Mucosa of gallbladder (tissue), 1 donor: ENCODE measurements at places on chromosomes 7 and 10. TPM values are rescaled to one million over a fixed set of nuclear protein-coding genes. Genes with fewer than 3 reads are reported as not detected.

- DNase-seq = no peak
These were observed 60.7 kb upstream of the NRP1 start for GRCh38 chr10:33395201-33395600.

GRCh38 chr7:137937202-137937560 lies 64.7 kb downstream of the CREB3L2 start:
- DNase-seq = no peak

GRCh38 chr7:127437837-127438236 lies 45.3 kb upstream of the ZNF800 start:
- DNase-seq = no peak

DNA sequence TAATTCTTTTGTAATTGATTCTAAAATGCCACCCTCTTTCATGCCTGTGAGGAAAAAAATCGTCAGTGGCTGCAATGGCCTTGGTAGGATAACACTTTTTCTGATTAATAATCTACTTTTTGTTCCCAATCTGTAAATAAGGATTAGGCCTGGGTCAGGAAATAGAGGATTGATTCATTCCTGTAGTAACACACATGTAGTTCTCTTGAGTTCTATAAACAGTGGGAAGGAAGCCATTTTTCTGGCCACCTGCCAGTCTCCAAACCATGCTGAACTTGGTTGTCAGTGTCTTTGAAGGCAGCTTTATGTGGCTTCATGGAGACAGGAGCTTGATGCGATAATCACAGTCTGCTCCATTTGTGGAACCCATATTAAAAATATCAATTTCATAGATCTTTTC lies 169.3 kb upstream of the NFE2L3 start:
- no peak for DNase-seq

DNA sequence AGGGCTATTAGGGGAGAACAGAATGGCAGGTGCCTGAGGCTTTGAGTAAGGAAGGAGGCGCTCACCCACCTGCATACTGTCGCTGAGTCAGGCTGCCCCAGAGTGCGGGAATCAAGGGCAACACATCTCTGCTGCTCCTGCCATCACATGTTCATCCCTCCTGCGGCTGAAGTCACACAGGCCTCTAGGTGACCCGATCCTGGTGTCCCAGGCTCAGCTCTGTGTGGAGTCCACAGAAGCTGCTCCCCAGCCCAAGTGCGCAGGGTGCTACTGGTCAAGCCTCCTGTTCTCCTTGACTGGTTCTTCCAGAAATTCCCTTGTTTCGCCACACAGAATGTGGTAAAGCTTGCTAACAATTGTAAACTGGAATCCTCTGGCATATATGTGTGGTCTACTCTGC lies 96.9 kb upstream of the IL6 start:
- DNase-seq = no peak

- DNase-seq = no peak
These were observed 1.0 kb downstream of the LRRC17 start for GRCh38 chr7:102913826-102914225.

- no peak for DNase-seq
These were observed 46.2 kb upstream of the COMTD1 start for GRCh38 chr10:75281974-75282373.

DNA sequence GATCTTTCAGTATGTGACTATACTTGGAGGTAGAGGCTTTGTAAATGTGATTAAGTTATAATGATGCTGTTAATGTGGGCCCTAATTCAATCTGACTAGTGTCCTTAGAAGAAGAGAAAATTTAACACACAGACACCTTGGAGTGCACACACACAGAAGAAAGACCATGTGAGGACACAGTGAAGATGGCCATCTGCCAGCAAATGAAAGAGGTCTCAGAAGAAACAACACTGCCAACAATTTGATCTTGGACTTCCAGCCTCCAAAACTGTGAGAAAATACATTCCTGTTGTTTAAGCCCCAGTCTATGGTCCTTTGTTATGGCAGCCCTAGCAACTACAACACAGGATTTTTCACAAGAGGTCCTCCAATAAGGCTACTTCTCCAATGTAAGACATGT lies 120.9 kb upstream of the ABCB5 start:
- DNase-seq = no peak

GRCh38 chr10:124697837-124698544 lies 46.2 kb downstream of the FAM53B start:
- no peak for DNase-seq

DNA sequence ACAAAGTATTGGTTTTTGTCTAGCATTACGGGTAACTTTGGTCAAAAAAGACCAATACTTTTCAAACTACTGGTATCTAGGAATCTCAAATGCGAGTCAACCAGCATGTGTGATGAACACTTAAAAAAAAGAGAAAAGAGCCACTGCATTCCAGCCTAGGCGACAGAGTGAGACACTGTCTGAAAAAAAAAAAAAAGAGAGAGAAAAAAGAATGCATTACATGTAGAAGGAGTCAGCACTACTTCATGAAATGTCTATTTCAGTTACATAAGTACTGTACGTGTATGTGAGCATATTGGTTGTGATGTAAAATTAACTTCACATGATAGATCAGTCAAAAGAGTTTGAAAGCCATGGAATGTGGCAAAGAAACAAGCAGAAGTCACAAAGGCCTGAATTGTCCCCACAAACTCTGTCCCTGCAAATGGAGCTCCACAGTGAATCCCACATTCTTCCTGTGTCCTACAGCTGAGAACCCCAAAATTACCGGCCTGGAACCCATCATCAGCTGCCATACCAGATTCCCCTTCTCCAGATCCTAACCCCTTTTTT lies 1.6 kb downstream of the DENND11 start:
- DNase-seq = no peak

- DNase-seq = no peak
These were observed 310.4 kb upstream of the ADARB2 start for GRCh38 chr10:2047679-2048078.

DNA sequence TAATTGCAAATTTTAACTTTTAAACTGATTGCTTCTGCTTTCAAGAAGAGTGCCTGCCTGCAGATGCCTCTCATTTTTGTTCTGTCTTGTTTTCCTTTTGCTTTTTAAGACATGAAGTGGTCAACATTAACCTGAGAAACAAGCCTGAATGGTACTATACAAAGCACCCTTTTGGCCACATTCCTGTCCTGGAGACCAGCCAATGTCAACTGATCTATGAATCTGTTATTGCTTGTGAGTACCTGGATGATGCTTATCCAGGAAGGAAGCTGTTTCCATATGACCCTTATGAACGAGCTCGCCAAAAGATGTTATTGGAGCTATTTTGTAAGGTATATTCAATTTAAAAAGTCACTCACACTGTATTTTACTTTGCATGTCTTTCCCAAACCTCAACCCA lies 8.8 kb downstream of the GSTO2 start:
- peak; percentile 67 for DNase-seq

DNA sequence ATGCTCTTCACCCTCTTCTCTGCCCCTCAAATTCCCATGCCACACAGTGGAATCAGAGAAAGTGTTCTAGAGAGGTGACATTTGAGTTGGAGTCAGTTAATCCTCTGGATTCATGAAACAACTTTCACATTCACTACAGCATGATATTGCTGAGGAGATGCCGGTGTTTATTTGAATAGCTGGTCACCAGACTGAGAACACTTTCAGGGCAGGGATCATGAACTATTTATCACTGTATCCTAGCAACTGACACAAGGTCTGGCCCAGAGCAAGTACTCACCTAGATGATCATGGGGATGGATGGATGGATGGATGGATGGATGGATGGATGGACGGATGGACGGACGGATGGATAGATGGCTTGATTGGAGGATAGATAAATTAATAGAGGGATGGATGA lies 116.7 kb upstream of the ZMIZ1 start:
- no peak for DNase-seq

- no peak for DNase-seq
These were observed 17.2 kb downstream of the SFR1 start for GRCh38 chr10:104139221-104139620.

- no peak for DNase-seq
These were observed 319.2 kb downstream of the PARD3 start for GRCh38 chr10:34495938-34496337.

DNA sequence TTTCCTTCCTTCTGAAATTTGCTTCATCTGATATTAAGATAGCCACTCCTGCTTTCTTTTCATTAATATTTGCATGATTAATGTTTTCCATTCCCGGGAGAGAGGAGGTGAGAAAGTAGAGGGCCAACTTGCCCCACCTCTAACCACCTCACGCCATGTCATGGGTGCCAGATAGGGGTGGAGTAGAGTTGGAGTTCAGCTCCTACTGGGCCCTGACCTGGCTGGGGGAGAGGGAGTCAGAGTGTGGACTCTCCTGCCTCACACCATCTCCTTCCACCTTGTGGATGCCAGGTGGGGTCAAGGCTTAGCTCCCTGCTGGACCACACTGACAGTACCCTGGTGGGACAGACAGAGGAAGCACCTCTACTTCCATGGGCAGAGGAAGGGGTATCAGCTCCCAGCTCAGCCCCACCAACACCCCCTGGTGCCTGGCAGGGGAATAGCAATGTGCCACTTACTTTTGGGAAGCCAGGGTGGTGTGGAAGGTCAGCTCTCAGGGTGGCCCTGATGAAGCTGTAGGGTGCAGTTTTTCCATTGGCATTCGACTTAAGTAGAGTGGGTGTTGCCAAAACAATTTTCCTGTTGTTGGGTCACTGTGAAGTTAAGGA lies 28.0 kb downstream of the CHST12 start:
- DNase-seq = no peak

DNA sequence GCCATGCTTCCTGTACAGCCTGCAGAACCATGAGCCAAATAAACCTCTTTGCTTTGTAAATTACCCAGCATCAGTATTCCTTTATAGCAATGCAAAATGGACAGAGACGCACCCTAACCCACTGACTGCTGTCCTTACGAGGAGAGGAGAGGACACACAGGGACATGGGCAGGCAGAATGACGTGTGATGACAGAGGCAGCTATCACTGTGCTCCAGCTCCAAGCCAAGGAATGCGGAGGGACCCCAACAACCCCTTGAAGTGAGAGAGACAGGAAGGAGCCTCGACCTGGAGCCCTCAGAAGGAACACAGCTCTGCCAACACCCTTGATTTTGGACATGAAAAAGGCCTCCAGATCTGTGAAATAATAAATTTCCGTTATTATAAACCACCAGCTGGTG lies 46.6 kb upstream of the EBF3 start:
- no peak for DNase-seq

DNA sequence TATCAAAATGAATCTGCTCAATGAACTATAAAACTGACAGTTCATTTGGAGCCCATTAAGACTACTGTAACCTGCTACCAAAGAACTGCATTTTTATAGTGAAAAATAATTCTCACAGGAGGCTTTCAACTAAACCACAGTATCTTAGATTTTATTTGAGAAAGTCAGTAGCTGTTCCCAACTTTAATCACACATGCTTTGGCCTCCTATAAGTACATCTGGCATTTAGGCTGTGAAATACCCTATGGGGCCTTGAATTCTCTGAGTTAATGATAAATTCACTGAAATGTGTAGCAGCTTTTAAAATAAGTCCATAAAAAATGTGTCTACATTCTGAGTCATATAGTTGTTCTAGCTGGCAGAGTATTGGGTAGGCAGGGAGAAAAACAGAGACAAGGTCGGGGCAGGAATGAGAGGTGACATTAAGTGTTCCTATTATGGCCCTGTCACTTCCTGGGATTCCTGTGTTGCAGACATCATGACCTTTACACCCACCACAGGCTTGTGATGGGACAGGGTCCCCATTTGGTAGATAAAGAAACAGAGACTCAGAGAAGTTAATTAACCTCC lies 588.8 kb downstream of the REEP3 start:
- no peak for DNase-seq

SORCS3 gene
- total RNA-seq = 0.17 TPM

BEND7 gene
- 43.5 TPM for total RNA-seq

ARHGEF35 gene
- 10.5 TPM for total RNA-seq

SEMA3E gene
- total RNA-seq = 19.8 TPM

PSD gene
- total RNA-seq = 106 TPM

VGF gene
- 0.29 TPM for total RNA-seq

TMEM236 gene
- total RNA-seq = 0.46 TPM

KCP gene
- 5.2 TPM for total RNA-seq

GPNMB gene
- total RNA-seq = 72.4 TPM
